Aorta (tissue), 5 donors: ENCODE measurements at places on chromosomes 11 and 22.
A peak's percentile ranks its signal among the peaks of the same experiment; 100 is the strongest.

GRCh38 chr11:132312161-132312560 lies 941.7 kb downstream of the NTM start:
- no peaks in the 10 kb centered on the region for H3K27me3 ChIP-seq
- no peak overlapping the region for H3K4me3 ChIP-seq
- no peak overlapping the region for H3K27ac ChIP-seq
- no peak for DNase-seq
- no peaks in the 10 kb centered on the region for H3K36me3 ChIP-seq

- H3K27ac ChIP-seq = no peak overlapping the region
- H3K27me3 ChIP-seq = no peaks in the 10 kb centered on the region
- H3K4me1 ChIP-seq = no peaks in the 10 kb centered on the region
- peaks cover 3% of the 10 kb centered on the region for H3K36me3 ChIP-seq
Measured at GRCh38 chr11:126257764-126258163, 10.9 kb downstream of the SRPRA start.

DNA sequence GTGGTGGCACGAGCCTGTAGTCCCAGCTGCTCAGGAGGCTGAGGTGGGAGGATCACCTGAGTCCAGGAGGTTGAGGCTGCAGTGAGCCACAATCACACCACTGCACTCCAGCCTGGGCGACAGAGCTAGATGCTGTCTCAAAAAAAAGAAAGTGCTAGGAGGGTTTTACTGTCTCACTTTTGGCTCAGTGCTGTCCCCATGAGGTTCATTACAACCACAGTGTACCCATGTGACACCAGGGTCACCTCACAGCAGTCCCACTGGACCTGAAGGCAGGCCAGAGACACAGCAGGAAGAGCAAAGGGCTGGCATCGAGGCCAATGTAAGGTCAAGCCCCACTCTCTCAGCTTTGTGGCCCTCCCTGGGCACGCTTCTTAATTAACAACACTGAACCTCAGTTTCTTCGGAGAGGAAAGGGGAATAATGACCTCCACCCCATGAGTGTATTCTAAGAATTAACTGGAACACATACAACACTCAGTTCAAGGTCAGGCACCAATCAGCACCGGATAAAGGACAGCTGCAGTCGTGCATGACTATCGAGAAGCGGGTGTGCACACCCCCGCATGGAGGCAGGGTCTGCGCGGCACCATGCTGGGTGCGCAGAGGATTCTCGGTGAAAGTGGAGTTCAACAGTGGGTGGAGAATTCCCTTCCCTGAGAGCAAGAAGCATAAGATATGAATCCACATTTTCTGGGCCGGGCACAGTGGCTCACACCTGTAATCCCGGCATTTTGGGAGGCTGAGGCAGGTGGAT lies 30.9 kb upstream of the BAIAP2L2 start:
- H3K27ac ChIP-seq = no peak overlapping the region
- no peaks in the 10 kb centered on the region for H3K27me3 ChIP-seq
- no peak overlapping the region for H3K4me3 ChIP-seq
- no peaks in the 10 kb centered on the region for H3K4me1 ChIP-seq
- DNase-seq = peak; percentile 53

GRCh38 chr22:37304595-37305343 lies 22.5 kb downstream of the CYTH4 start:
- H3K4me3 ChIP-seq = no peak overlapping the region
- H3K27ac ChIP-seq = no peak overlapping the region
- no peaks in the 10 kb centered on the region for H3K36me3 ChIP-seq
- H3K27me3 ChIP-seq = no peaks in the 10 kb centered on the region
- no peaks in the 10 kb centered on the region for H3K4me1 ChIP-seq

- DNase-seq = peak; percentile 27
- H3K27me3 ChIP-seq = no peaks in the 10 kb centered on the region
- no peaks in the 10 kb centered on the region for H3K36me3 ChIP-seq
Measured at GRCh38 chr11:17753641-17754040, 19.1 kb downstream of the KCNC1 start.

- H3K4me3 ChIP-seq = no peak overlapping the region
- H3K36me3 ChIP-seq = no peaks in the 10 kb centered on the region
- no peak for DNase-seq
- no peaks in the 10 kb centered on the region for H3K4me1 ChIP-seq
- no peak overlapping the region for H3K27ac ChIP-seq
- no peaks in the 10 kb centered on the region for H3K27me3 ChIP-seq
Measured at GRCh38 chr11:29641201-29641600, 375.6 kb downstream of the KCNA4 start.

DNA sequence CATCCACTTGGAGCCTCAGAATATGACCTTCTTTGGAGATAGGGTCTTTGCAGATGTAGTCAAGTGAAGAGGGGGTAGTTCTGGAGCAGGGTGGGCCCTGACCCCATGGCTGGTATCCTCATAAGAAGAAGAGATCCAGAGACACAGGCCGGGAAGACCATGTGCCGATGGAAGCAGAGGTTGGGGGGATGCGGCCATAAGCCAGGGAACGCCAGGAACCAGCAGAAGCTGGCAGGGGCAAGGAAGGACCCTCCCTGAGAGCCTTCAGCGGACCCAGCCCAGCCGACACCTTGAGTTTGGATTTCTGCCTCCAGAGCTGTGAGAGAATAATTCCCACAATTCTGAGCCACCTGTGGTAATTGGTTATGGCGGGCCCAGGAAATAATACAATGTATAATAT lies 26.1 kb upstream of the SMIM38 start:
- H3K4me3 ChIP-seq = no peak overlapping the region
- H3K27me3 ChIP-seq = no peaks in the 10 kb centered on the region
- DNase-seq = no peak
- H3K36me3 ChIP-seq = no peaks in the 10 kb centered on the region

GRCh38 chr22:40627612-40628011 lies 8.9 kb downstream of the MRTFA start:
- H3K27me3 ChIP-seq = no peaks in the 10 kb centered on the region
- no peak for DNase-seq
- H3K4me1 ChIP-seq = peaks cover 1% of the 10 kb centered on the region
- no peak overlapping the region for H3K4me3 ChIP-seq
- H3K27ac ChIP-seq = no peak overlapping the region
- H3K36me3 ChIP-seq = no peaks in the 10 kb centered on the region

DNA sequence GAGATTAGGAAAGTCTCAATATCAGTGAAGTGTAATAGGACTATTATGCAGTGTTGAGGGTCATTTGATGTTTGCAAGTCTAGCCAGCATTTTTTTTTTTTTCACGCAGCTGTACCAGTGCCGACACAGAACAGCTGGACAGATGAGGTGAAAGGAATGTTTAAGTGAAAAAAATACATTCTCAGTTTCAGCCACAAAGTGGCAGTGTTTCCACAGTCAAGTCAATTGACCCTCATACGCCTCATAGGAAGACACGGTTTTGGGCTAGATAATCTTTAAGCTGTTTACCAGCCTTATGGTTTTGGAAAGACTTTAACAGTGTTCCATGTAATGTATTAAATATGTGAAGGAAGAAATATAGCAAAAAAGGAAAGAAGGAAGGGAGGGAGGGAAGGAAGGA lies 349.9 kb upstream of the ANO3 start:
- DNase-seq = no peak
- H3K27ac ChIP-seq = no peak overlapping the region

GRCh38 chr11:68396516-68396915 lies 64.0 kb upstream of the PPP6R3 start:
- H3K36me3 ChIP-seq = no peaks in the 10 kb centered on the region
- H3K4me1 ChIP-seq = no peaks in the 10 kb centered on the region
- no peak overlapping the region for H3K27ac ChIP-seq
- H3K4me3 ChIP-seq = no peak overlapping the region

DNA sequence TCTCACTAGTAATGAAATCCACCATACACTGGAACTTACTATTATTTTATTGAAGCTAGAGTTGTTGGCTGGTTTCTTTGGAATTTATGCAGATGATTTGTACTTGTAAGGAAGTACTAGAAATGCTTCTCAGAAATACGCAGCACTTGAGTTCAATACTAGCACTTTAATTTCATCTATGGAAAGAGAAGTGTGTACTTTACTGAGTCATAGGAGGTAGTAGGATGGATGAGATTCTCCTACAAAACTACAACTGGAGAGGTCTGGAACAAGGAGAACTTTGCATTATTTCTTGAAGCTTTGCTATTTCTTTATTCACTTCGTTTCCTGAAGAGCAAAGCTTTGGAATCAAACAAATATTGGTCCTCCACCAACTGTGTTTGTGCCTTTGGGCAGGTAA lies 44.1 kb upstream of the CCDC90B start:
- H3K27ac ChIP-seq = no peak overlapping the region
- no peaks in the 10 kb centered on the region for H3K36me3 ChIP-seq
- H3K27me3 ChIP-seq = no peaks in the 10 kb centered on the region
- H3K4me3 ChIP-seq = no peak overlapping the region
- no peak for DNase-seq
- no peaks in the 10 kb centered on the region for H3K4me1 ChIP-seq

GRCh38 chr11:78039919-78040671 lies 17.0 kb upstream of the KCTD14 start:
- no peaks in the 10 kb centered on the region for H3K4me1 ChIP-seq
- peak overlapping the region; percentile 85 for H3K27ac ChIP-seq
- no peaks in the 10 kb centered on the region for H3K27me3 ChIP-seq
- H3K36me3 ChIP-seq = no peaks in the 10 kb centered on the region
- H3K4me3 ChIP-seq = no peak overlapping the region

- no peaks in the 10 kb centered on the region for H3K27me3 ChIP-seq
- no peak overlapping the region for H3K27ac ChIP-seq
- H3K36me3 ChIP-seq = no peaks in the 10 kb centered on the region
- no peak overlapping the region for H3K4me3 ChIP-seq
- DNase-seq = peak; percentile 85
Measured at GRCh38 chr11:74278721-74279161, 32.7 kb downstream of the P4HA3 start.

- H3K36me3 ChIP-seq = peaks cover 2% of the 10 kb centered on the region
- DNase-seq = peak; percentile 44
- no peaks in the 10 kb centered on the region for H3K27me3 ChIP-seq
- H3K4me1 ChIP-seq = no peaks in the 10 kb centered on the region
Measured at GRCh38 chr22:20431511-20432192, 6.0 kb downstream of the SCARF2 start.

DNA sequence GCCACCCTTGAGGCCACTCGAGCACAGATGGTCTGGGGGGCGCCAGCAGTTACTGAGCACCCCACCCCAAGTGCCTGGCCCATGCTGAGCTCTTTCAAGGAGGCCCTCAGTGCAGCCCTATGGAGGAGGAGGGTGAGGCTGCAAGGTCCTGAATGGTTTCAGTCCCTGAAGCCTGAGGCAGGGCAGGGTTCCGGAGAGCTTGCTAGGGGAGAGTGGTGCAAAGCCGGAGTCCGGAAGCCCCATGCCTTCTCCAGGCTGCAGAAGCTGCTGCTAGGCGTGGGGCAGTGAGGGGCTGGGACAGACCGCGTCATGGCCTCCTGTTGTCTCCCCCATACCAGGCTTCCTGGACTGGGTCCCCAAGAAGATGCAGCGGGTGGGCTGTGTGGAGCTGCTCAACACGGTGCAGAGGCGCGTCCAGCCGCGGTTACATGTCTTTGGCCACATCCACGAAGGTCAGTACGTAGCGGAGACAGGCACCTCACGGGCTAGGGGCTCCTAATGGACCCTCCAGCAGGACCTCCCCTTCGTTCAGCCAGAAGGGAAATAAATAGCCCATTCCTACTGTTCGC lies 90.6 kb downstream of the MPPED1 start:
- no peaks in the 10 kb centered on the region for H3K27me3 ChIP-seq
- no peak overlapping the region for H3K27ac ChIP-seq
- no peaks in the 10 kb centered on the region for H3K36me3 ChIP-seq
- H3K4me1 ChIP-seq = no peaks in the 10 kb centered on the region
- no peak overlapping the region for H3K4me3 ChIP-seq

- DNase-seq = no peak
- peaks cover 6% of the 10 kb centered on the region for H3K4me1 ChIP-seq
- H3K36me3 ChIP-seq = no peaks in the 10 kb centered on the region
- H3K27me3 ChIP-seq = no peaks in the 10 kb centered on the region
Measured at GRCh38 chr11:122214567-122214966, 98.6 kb upstream of the BLID start.

GRCh38 chr11:93073508-93074280 lies 104.2 kb downstream of the MTNR1B start:
- no peaks in the 10 kb centered on the region for H3K4me1 ChIP-seq
- no peak overlapping the region for H3K4me3 ChIP-seq
- H3K36me3 ChIP-seq = no peaks in the 10 kb centered on the region
- no peaks in the 10 kb centered on the region for H3K27me3 ChIP-seq
- DNase-seq = no peak

DNA sequence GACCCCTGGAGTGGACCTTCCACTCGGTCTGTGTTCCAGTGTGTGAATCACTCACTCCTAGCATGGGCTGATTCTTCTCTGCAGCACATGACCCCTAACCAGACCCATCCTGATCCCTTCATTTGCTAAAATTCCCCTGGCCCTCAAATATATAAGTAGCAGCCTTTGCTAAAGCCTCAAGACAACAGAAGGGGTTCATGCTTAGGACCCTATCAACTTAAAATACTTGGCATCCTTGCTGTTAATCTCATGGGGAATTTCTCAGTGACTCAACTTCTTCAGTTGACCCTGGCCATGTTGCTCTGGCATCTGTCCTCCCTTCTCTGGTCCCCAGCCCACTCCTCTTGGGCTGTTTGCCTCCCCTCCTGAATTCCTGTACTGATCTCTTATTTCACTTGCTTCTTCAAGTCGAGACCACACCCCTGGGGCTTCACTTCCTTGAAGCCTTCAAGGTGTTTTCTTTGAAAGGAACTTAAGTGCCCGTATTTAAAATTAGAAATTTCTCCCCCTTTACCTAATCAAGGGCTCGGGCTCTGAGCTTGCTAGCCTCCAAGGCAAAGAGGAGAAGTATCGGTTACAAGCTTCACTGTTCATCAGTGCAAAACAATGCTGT lies 23.6 kb downstream of the NNMT start:
- no peak for DNase-seq
- no peaks in the 10 kb centered on the region for H3K36me3 ChIP-seq
- H3K4me3 ChIP-seq = no peak overlapping the region
- peaks cover 3% of the 10 kb centered on the region for H3K4me1 ChIP-seq
- no peak overlapping the region for H3K27ac ChIP-seq

DNA sequence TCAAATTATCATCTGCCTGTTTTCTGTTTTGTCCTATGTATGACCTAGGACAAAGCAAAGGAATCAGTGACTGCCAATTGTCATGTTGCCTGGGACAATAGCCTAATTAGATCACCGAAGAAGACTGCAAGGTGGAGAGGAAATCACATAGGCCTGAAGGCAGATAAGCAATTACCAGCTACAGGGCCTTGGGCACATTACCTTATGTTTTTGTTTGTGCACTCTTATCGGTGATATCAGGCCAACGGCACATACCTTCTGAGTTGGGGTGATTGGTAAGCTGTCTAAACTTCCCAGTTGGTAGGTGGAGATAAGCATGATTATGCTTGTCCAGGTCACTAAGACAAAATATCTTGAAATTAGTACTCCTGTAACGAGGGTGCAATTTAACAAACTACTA lies 58.1 kb upstream of the FAM181B start:
- H3K36me3 ChIP-seq = no peaks in the 10 kb centered on the region
- DNase-seq = no peak
- no peak overlapping the region for H3K4me3 ChIP-seq
- H3K27ac ChIP-seq = no peak overlapping the region
- no peaks in the 10 kb centered on the region for H3K4me1 ChIP-seq
- H3K27me3 ChIP-seq = no peaks in the 10 kb centered on the region

GRCh38 chr22:42335839-42336378 lies 65.5 kb upstream of the TCF20 start:
- no peak overlapping the region for H3K4me3 ChIP-seq
- H3K4me1 ChIP-seq = no peaks in the 10 kb centered on the region
- no peak overlapping the region for H3K27ac ChIP-seq

GRCh38 chr11:128029219-128029722 lies 558.1 kb downstream of the ETS1 start:
- no peak overlapping the region for H3K4me3 ChIP-seq
- no peaks in the 10 kb centered on the region for H3K4me1 ChIP-seq
- no peaks in the 10 kb centered on the region for H3K27me3 ChIP-seq
- DNase-seq = no peak
- no peaks in the 10 kb centered on the region for H3K36me3 ChIP-seq
